ENCODE measurements at places on chromosomes 2 and 18. TPM values are rescaled to one million over a fixed set of nuclear protein-coding genes. Genes with fewer than 3 reads are reported as not detected.

TMEM127 gene
- 24.3 TPM for total RNA-seq

DNA sequence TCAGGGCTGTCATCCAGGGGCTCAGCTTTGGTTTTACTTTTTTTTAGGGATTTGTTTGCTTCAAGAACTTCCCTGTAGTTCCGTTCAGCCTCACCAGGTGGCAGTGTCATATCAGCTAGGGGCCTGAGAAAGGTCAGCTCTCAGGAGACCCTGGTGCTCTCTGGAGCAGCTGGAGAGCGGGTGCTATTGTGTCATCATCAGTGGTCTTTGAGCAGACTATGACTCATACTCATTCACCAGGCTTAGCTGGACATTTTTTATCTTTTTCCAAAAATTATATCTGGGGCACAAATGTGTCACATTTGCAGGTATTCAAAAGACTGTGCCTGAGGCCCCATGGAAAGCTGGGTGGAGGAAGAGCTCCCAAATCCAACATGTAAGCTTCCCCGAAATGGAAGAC is 24.4 kb downstream of the ZNF892 start:
- no peaks in the 10 kb centered on the region for H3K36me3 ChIP-seq
- no peaks in the 10 kb centered on the region for H3K27me3 ChIP-seq
- H3K27ac ChIP-seq, result no peak overlapping the region
- H3K4me1 ChIP-seq, result no peaks in the 10 kb centered on the region
- peak; percentile 56 for DNase-seq

- peaks cover 93% of the 10 kb centered on the region for H3K36me3 ChIP-seq
- no peak overlapping the region for H3K4me3 ChIP-seq
- H3K27me3 ChIP-seq, result no peaks in the 10 kb centered on the region
- 0 out of 2 replicates have a peak, but pooled peaks cover 3% of the 10 kb centered on the region for H3K4me1 ChIP-seq
- peak; percentile 6 for DNase-seq
- no peak overlapping the region for H3K27ac ChIP-seq
These were observed 17.2 kb downstream of the THOC1 start for GRCh38 chr18:250685-251084.

DNA sequence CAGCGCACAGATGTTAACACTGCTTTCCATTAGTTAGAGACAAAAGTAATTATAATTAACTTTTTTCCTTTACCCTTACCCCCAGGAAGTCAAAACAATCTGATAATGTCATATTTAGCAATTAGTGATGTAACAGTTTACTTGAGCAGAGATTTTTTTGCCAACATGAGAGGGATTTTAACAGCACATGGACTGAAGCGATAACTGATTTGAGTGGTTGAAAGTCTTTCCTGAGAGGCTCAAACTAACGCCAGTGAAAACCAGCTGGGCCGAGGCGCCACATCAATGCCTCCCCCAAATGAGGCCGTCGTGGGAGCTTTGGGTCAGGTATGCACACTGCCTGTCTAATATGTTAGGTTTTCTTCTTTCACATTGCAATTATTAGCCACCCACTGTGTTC is 469.9 kb upstream of the SMIM21 start:
- no peaks in the 10 kb centered on the region for H3K27me3 ChIP-seq
- no peaks in the 10 kb centered on the region for H3K36me3 ChIP-seq

DNA sequence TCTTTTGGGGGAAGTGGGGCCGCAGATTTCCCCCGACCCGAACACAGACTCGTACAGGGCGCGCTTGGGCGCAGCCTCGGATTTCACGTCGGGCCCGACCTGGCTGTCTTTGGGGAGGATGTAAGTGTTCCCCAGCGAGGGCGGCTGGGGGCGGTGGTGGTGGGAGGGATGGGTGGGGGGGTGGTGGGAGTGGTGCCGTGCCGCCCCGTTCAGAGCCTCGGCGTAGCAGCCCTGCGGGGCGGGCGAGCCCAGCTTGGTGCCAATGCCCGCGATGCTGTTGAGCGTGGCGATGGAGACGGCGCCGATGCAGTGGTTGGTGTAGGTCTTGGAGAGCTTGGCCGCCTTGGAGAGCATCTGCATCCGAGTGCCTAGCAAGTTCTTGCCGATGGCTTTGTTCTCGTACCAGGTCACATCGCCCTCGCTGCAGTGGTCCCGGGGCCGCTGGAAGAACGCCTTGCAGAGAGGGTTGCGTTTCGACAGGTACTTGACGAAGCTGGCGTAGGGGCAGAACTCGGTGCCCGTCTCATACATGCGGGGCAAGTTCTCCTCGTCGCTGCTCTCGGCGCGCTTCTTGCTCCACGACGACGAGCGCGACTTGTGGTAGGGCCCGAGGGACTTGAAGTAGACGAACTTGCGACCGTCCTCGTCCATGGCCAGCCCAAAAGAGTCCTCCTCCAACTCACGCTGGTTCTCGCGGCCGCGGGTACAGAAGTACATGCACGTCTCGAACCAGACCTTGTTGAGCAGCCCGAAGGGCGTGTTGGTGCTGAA is 1.3 kb downstream of the KCTD1 start:
- H3K36me3 ChIP-seq, result peaks cover 18% of the 10 kb centered on the region
- no peak overlapping the region for H3K4me3 ChIP-seq
- H3K27ac ChIP-seq, result no peak overlapping the region
- no peaks in the 10 kb centered on the region for H3K27me3 ChIP-seq

MFSD2B gene
- total RNA-seq, result not detected

DNA sequence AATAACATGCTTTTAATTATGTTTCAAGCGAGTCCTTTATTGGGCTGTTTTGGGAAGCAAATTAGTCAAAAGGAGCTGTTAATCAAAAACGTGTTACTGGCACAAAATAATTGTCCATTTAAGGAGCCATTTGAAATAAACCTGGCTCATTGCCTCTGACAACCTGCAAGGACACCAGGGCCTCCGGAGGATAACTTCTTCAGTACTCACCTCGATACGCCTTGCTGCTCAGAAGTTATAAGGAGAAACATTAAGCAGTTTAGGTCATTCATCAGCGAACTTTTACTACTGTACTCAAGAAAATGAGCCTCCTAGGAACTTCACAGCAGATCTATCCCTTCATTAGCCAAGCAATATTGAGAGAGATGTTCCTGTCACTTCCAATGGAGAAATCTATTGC is 1579.2 kb upstream of the ACVR2A start:
- no peak overlapping the region for H3K27ac ChIP-seq
- no peak for DNase-seq
- no peak overlapping the region for H3K4me3 ChIP-seq

HOXD3 gene
- 0.66 TPM for total RNA-seq

GRCh38 chr2:169363560-169364150 is 1.3 kb upstream of the LRP2 start:
- H3K4me3 ChIP-seq, result no peak overlapping the region
- H3K27me3 ChIP-seq, result peaks cover 62% of the 10 kb centered on the region
- peaks cover 31% of the 10 kb centered on the region for H3K4me1 ChIP-seq

KYNU gene
- not detected for total RNA-seq

- peak overlapping the region; percentile 97 for H3K27ac ChIP-seq
- peak overlapping the region; percentile 88 for H3K4me3 ChIP-seq
- peaks cover 13% of the 10 kb centered on the region for H3K36me3 ChIP-seq
- peaks cover 20% of the 10 kb centered on the region for H3K4me1 ChIP-seq
- DNase-seq, result no peak
These were observed 1.3 kb upstream of the SMAD2 start for GRCh38 chr18:47931718-47932103.

DNA sequence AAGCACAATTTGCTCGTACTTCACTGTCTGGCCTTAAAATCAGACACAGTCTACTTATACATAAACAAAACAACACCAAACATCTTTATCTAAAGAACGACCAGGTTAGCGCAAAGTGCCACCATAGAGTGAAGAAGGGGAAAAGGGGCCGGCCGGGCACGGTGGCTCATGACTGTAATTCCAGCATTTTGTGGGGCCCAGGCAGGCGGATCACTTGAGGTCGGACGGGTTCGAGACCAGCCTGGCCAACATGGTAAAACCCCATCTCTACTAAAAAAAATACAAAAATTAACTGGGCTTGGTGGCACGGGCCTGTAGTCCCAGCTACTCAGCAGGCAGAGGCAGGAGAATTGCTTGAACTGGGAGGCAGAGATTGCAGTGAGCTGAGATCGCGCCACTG is 118.5 kb upstream of the RIOK3 start:
- H3K27me3 ChIP-seq, result no peaks in the 10 kb centered on the region
- H3K27ac ChIP-seq, result no peak overlapping the region
- H3K36me3 ChIP-seq, result no peaks in the 10 kb centered on the region
- DNase-seq, result no peak
- H3K4me1 ChIP-seq, result no peaks in the 10 kb centered on the region

DNA sequence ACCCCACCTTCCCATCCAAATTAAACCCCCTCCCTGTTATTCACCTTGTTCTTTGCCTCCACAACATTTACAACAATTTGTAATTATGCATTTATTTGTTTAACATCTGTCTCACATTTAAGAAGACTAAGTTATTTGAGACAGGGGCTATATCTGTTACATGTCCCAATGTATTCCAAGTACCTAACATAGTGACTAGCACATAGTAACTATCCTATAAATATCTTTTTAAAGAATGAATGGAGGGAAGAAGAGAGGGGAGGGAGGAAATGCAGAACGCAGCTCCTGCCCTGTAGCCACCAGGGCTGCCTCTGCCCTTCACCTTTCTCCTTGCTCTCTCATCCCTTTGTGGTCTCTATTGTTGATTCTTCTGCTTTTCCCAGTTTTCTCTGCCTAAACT is 40.6 kb downstream of the HDHD2 start:
- H3K4me3 ChIP-seq, result no peak overlapping the region
- no peak for DNase-seq
- H3K27me3 ChIP-seq, result no peaks in the 10 kb centered on the region
- H3K36me3 ChIP-seq, result peaks cover 34% of the 10 kb centered on the region
- no peaks in the 10 kb centered on the region for H3K4me1 ChIP-seq

GRCh38 chr18:42743373-42744138 is 371.9 kb downstream of the RIT2 start:
- no peaks in the 10 kb centered on the region for H3K27me3 ChIP-seq
- H3K36me3 ChIP-seq, result no peaks in the 10 kb centered on the region
- no peaks in the 10 kb centered on the region for H3K4me1 ChIP-seq
- DNase-seq, result no peak
- no peak overlapping the region for H3K4me3 ChIP-seq
- no peak overlapping the region for H3K27ac ChIP-seq

DNA sequence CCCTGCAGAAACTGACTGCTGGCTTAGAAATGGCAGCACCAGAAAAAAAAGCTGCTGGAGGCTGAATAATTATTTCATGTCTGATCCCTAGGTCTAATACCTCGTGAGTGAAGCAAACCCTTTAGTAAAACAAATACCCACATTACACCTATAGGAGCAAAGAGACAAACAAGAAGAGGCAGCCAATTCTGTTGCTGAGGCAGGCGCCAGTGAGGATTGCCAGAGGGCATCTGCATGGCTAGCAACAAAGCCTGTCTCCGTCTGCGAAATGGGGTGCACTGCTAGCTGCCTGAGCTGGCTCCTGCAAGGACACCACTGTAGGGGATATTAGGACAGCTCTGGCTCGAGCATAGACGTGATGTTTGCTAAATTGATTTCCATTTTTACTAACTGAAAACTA is 509.7 kb downstream of the TDRD15 start:
- no peak overlapping the region for H3K27ac ChIP-seq
- H3K27me3 ChIP-seq, result no peaks in the 10 kb centered on the region
- no peaks in the 10 kb centered on the region for H3K4me1 ChIP-seq
- no peak overlapping the region for H3K4me3 ChIP-seq
- no peak for DNase-seq
- H3K36me3 ChIP-seq, result no peaks in the 10 kb centered on the region

DNA sequence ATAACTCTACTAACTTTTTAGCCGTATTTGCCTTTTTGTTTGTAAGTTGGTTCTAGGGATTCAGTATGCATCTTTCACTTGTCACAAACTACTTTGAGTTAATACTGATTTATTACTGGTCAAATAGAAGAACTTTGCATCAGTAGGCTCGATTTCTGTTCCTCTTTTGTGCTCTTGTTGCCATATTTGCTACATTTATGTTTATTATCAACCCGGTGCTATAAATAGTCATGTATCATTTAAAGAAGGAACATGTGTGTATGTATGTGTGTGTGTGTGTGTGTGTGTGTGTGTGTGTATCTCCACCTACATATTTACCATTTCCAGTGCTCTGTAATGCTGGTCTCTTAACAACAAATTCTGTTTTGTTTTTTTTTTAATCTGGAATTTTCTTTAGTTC is 79.6 kb upstream of the B3GNT7 start:
- H3K36me3 ChIP-seq, result no peaks in the 10 kb centered on the region
- H3K27me3 ChIP-seq, result no peaks in the 10 kb centered on the region
- no peak for DNase-seq
- no peaks in the 10 kb centered on the region for H3K4me1 ChIP-seq
- no peak overlapping the region for H3K27ac ChIP-seq
- H3K4me3 ChIP-seq, result no peak overlapping the region

EPB41L5 gene
- total RNA-seq, result 18.0 TPM

SPP2 gene
- total RNA-seq, result not detected

GRCh38 chr18:79556829-79557585 is 122.6 kb upstream of the CTDP1 start:
- H3K4me3 ChIP-seq, result no peak overlapping the region
- no peak overlapping the region for H3K27ac ChIP-seq
- no peaks in the 10 kb centered on the region for H3K36me3 ChIP-seq
- H3K4me1 ChIP-seq, result peaks cover 24% of the 10 kb centered on the region

- H3K4me3 ChIP-seq, result no peak overlapping the region
- H3K36me3 ChIP-seq, result no peaks in the 10 kb centered on the region
- no peaks in the 10 kb centered on the region for H3K27me3 ChIP-seq
These were observed 297.9 kb downstream of the EN1 start for GRCh38 chr2:118549503-118549902.

- no peak overlapping the region for H3K4me3 ChIP-seq
- no peaks in the 10 kb centered on the region for H3K27me3 ChIP-seq
- no peak for DNase-seq
- peaks cover 31% of the 10 kb centered on the region for H3K4me1 ChIP-seq
These were observed 98.6 kb upstream of the MAP4K3 start for GRCh38 chr2:39535636-39536185.

- H3K27me3 ChIP-seq, result no peaks in the 10 kb centered on the region
- no peak overlapping the region for H3K4me3 ChIP-seq
- H3K36me3 ChIP-seq, result no peaks in the 10 kb centered on the region
- H3K27ac ChIP-seq, result no peak overlapping the region
- no peaks in the 10 kb centered on the region for H3K4me1 ChIP-seq
These were observed 151.8 kb upstream of the PTPRM start for GRCh38 chr18:7415081-7415894.

ARHGAP28 gene
- total RNA-seq, result 1.9 TPM

- no peak overlapping the region for H3K27ac ChIP-seq
- H3K27me3 ChIP-seq, result no peaks in the 10 kb centered on the region
- H3K4me3 ChIP-seq, result no peak overlapping the region
- no peaks in the 10 kb centered on the region for H3K36me3 ChIP-seq
These were observed 37.5 kb upstream of the ANXA4 start for GRCh38 chr2:69704446-69704845.

DNA sequence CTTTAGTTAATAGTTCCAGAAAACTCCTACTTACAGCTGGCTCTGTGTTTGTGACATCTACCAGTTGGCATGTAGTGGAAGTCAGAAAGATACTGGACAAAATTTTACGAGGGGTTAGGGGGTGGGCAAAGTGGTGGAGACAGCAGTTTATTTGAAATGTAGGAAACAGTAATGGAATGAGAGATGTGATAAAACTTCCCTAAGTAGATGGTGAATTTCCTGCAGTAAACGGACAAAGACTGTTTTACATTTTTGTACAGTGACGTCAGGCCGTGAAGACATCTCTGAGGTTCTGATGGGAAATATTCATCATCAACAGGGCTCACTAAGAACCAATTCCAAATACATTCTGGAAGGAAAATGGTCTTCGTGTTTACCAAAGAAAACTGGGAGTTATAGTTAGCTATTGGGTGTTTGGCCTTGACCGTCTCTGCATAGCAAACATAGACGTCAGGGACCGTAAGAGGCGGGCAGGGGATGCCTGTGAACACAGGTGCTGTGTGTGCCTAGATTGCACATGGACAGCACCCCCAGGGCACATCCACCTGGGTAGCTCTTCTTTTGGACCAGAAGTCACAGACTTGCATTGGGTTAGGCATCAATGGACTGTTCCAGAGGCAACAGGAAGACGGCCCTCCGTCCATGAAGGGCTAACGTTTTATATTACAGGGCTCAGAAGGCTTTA is 131.5 kb downstream of the ZNF516 start:
- no peak overlapping the region for H3K4me3 ChIP-seq
- no peak for DNase-seq
- no peaks in the 10 kb centered on the region for H3K27me3 ChIP-seq
- peaks cover 21% of the 10 kb centered on the region for H3K4me1 ChIP-seq

Data from SJSA1 (cell line).